NB4 (cell line): ENCODE measurements at places on chromosomes 11 and 22.
A peak's percentile ranks its signal among the peaks of the same experiment; 100 is the strongest.

GRCh38 chr11:123209591-123209990 lies 14.5 kb upstream of the CLMP start:
- DNase-seq, result no peak

- peak; percentile 78 for DNase-seq
Measured at GRCh38 chr11:57345555-57346211, 7.5 kb downstream of the P2RX3 start.

GRCh38 chr11:2750101-2750681 lies 50.4 kb upstream of the KCNQ1OT1 start:
- no peak for DNase-seq

GRCh38 chr11:41720761-41721160 lies 261.3 kb upstream of the LRRC4C start:
- no peak for DNase-seq

GRCh38 chr11:65055538-65055937 lies 2.8 kb downstream of the NAALADL1 start:
- DNase-seq, result no peak

DNA sequence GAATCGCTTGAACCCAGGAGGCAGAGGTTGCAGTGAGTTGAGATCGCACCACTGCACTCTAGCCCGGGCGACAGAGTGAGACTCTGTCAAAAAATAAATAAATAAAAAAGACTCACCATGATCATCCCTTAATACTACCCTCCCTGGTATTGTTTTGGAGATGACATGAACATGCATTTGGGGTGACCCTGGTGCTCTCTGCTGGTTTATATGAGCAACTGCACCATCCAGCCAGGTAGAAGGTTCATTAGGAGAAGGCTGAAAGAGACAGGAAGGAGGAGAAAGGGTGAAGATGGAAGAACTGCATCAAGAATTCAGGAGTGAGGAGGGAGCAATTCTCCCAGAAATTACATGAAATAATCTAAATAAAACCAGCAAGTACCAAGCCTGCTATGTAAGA lies 37.8 kb downstream of the SLC5A1 start:
- peak; percentile 67 for DNase-seq

DNA sequence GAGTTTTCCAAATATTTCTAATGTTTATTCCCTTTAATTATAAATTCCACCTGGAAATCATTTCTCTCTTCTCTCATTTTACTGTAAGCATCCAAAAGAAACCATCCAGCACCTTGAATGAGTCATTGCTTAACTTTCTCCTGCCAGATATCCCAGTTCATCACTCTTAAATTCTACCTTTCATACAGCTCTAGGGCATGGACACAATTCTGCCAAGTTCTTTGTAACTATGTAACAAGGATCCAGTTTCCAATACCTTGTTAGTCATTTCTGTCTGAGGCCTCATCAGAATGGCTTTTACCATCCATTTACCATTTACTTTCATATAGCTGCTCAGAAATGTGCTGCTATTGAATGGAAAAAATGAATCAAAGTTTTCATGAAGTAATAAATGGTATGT lies 455.4 kb upstream of the TENM4 start:
- no peak for DNase-seq

GRCh38 chr11:33017478-33017877 lies 1.8 kb downstream of the DEPDC7 start:
- no peak for DNase-seq

GRCh38 chr11:122851366-122851966 lies 13.2 kb downstream of the CRTAM start:
- no peak for DNase-seq

GRCh38 chr11:59756845-59757244 lies 1.7 kb downstream of the STX3 start:
- peak; percentile 56 for DNase-seq

DNA sequence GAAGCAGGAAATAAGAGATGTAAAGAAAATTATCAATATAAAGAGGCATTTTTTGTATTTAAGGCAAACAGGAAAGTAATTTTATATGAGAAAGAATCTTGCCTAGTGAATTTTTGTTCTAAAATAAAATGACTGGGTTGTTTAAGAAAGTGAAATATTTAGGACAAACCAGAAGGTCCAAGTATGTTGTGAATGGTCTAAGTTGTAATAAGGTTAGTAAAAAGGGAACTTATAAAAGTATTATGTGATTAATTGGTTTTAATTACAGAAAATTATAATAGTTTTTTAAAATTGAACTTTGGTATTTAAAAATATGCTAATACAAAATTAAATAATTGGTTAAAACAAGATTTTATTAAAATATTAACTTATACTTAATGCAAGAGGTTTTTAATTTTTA lies 26.6 kb upstream of the EI24 start:
- DNase-seq, result peak; percentile 14
